ENCODE measurements at places on chromosomes 6 and 20.

GRCh38 chr20:44003609-44004008 is 89.0 kb downstream of the TOX2 start:
- DNase-seq = no peak

DNA sequence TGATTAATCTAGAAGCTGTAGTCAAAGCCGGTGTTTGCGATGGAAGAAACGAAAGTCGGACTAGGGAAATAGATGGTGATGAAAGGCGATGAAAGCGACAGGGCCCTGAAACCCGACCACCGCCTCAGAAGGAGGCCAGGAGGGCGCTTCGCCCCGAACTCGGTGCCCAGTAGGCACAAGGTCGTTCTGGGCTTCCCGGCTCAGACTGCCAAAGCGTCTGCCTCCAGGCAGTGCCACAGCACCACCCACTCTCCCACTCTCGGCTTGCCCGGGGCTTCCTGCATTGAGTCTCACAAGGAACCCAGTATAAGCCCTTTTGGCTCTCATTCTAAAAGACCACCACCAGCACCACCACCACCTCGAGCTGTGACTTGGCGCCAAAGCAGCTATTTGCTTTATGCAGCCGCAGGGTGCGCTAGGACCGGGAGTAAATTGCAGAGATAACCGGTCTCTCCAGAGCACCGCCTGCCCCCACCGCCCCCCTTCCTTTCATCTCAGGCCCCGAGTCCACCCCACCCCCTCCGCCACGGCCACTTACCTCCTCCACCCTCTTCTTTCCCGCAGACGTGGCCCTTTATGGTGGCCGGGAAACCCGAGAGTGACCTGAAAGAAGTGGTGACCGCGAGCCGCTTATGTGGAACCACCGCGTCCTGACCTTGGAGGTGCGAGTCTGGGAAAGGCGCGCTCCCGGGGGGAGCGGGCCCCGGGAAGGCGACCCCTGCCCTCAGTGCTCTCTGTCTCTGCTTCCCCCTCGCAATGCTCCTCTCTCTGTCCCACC is 2.4 kb downstream of the TCF21 start:
- DNase-seq = no peak

DNA sequence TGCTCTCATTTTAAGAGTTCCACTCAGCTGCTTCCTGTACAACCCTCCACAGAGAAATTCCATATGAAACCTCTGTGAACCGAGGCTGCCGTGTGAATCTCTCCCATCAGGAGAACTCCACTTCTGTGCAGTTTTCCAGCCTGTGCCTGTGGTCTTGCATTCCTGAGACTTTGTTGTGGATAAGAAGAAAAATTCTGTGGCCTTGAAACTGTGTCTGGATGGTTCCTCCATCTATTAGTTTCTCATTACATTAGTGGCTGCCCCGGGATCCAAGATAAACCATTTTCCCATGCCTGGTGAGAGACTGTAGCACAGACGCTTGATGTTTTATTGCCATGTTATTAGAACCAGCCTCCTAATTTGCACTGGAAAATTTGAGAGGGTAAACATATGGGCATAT is 40.8 kb upstream of the TIAM2 start:
- no peak for DNase-seq

GRCh38 chr20:58065508-58066361 is 162.7 kb downstream of the ANKRD60 start:
- no peak for DNase-seq

- DNase-seq = no peak
Observed at GRCh38 chr6:109503327-109504224, 20.6 kb upstream of the ZBTB24 start.

DNA sequence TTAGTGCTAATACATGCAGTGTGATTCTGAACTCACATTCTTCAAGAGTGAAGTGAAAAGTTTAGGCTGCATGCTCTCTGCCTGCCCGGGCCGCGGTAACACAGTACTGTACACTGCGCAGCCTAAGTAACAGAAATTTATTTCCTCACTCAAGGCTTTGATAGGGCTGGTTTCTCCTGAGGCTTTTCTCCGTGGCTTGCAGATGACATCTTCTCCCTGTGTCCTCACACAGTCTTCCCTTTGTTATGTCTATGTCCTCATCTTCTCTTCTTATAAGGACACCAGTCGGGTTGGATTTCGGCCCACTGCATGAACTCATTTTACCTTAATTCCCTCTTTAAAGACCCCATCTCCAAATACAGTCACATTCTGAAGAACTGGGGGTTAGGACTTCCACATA is 51.1 kb upstream of the TMEM170B start:
- DNase-seq = no peak

GRCh38 chr20:33415948-33416347 is 14.6 kb upstream of the CDK5RAP1 start:
- no peak for DNase-seq

DNA sequence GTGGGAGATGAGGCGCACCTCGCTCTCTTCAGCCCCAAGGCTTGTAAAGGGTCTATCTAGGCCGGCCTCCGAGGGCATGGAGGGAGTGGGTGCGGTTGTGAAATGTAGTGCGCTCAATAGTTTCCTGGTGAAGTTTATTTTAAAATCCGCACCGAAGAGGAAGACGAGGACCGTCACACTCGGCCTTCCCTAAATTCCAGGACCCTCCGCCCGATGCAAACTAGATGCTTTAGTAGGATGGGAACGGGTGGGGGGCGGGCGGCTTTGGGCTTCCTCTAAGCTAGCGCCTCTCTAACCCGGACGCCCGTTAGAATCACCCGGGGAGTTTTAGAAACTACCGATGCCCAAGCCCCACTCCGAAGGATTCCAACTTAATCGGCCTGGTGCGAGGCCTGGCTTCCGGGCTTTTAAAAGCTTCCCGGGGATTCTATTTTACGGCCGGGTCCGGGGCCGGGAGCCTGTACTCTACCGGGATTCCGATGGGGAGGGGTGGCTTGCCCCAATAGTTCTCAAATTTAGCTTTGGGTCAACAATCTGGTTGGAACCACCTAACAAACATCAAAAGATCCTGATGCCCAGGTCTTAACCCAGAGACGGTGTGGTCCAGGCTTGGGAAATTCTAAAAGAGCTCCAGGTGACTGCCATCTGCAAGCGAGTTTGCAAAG is 548 bp upstream of the BCAS4 start:
- no peak for DNase-seq

- DNase-seq = no peak
Observed at GRCh38 chr20:53842301-53843099, 227.9 kb downstream of the BCAS1 start.

DNA sequence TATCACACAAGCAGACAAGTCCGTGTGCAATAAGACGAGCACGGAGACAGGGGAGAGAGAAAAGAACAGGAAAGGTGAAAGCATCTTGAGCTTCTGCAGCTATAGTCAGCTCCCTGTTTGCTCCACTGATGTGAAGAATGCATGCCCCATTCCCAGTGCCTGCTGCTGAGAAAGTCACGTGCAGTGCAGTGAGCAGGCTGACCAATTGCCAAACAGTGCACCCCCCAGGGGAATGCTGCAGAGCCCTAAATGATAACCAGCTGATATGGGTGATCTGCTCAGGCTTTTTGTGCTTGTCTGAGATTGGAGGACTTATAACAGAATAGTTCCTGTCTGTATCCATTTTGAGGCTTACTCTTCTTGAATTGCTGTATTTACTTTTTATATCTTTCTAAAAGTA is 121.5 kb downstream of the PACRG start:
- no peak for DNase-seq

DNA sequence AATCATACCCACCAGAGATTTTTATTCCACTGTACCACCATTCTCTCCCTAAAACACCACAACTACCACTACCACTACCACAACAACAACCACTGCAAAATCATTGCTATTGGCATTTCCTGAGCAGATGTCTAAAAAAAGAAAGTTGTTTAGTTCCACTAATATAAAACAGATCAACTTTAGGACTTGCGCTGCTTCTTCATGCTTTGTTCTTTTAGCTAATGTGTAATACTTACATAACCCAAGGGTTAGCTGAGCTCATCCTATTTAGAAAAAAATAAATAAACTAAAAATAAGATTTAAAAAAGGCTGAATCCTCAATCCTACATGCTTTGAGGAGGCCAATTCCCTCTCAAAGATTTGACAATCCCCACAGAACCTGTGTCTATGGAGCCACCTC is 11.4 kb downstream of the IYD start:
- no peak for DNase-seq

DNA sequence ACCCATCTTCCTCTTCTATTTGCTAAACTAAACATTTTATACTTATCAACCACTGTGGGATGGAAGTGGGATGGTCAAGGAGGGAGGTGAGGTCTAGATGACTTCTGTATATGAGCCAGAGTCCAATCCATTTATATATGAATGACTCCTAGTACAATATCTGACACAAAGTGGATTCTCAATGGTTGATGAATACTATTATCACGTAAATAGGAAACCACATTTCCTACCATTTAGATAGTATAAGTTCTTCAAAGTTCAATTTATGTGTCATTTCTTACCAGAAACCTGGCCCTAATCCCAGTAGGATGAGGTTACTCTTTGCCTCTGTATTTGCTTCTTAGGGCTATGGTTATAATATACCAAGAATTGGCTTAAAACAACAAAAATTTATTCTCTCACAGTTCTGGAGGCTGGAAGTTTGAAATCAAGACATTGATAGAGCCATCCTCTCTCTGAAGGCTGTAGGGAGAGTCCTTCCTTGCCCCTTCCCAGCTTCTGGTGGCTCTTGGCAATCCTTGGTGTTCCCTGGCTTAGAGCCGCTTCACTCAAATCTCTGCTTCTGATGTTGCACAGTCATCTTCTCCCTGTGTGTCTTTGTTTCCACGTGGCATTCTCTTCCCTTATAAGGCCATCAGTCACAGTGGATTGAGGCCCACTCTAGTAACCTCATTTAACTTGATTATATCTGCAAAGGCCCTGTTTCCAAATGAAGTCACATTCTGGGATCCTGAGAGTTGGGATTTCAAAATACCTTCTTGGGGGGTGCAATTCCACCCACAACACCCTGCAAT is 41.0 kb upstream of the RAB23 start:
- DNase-seq = no peak

GRCh38 chr6:20540683-20541082 is 6.4 kb downstream of the CDKAL1 start:
- DNase-seq = no peak

DNA sequence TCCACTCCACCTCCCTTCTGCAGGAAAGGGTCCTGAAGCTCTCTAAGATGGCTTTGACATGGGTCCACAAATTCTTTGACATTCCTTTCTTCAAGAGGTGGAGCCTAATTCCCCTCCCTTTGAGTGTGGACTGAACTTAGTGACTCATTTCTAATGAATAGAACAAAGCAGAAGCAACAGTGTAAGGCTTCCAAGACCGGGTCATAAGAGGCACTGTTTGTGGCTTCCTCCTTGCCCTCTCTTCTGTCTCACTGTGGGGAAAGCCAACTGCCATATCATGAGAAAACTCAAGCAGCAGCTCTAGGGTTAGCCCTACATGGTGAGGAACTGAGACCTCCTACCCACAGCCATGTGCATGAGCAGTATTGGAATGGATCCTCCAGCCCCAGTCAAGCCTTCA is 5.9 kb upstream of the CDK5RAP1 start:
- DNase-seq = no peak

- DNase-seq = no peak
Observed at GRCh38 chr6:34227761-34228421, 8.8 kb upstream of the HMGA1 start.

- DNase-seq = no peak
Observed at GRCh38 chr6:130896249-130896648, 69.0 kb downstream of the SMLR1 start.

- no peak for DNase-seq
Observed at GRCh38 chr6:28401172-28401571, 1.6 kb upstream of the ZSCAN12 start.

DNA sequence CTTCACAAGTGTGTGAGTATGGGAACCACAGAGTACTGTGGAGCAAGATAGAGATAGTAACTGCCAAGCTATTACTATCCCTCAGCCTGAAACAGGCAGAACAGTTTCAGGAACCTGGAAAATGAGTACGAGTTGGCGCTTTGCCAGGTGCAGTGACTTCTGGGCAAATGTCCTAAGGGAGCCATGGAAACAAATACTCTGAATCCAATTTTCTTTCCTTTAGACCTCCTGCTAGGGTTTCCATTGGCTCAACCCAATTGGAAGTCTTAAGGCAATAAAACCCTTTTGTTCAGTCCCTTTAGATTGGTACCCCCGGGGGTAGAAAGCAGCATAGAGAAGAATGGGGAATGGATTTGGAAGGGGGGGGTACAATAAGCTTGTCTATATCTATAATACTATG is 205.0 kb upstream of the EPHA7 start:
- DNase-seq = no peak

DNA sequence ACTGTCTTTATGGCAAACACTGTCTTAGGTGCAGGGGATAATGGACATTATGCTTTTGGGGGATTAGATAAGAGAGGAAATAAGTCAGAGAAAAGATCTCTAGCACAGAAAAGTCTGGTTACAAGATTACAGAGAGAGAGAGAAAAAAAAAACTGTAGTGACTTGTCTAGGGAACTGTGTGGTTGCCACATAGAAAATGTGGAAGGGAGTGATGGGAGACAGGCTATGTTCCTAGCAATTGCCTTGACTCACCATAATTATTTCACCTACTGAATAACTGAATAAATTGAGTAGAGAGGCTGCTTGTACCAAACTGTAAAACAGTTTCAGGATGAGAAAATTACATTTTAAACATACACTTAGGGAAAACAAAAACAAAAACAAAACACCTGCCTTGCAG is 229.7 kb downstream of the LAMA2 start:
- no peak for DNase-seq

- no peak for DNase-seq
Observed at GRCh38 chr6:81683912-81684311, 68.6 kb downstream of the TENT5A start.

GRCh38 chr20:59729506-59729905 is 125.2 kb downstream of the PHACTR3 start:
- no peak for DNase-seq

- DNase-seq = no peak
Observed at GRCh38 chr6:6725468-6726209, 137.1 kb downstream of the LY86 start.

DNA sequence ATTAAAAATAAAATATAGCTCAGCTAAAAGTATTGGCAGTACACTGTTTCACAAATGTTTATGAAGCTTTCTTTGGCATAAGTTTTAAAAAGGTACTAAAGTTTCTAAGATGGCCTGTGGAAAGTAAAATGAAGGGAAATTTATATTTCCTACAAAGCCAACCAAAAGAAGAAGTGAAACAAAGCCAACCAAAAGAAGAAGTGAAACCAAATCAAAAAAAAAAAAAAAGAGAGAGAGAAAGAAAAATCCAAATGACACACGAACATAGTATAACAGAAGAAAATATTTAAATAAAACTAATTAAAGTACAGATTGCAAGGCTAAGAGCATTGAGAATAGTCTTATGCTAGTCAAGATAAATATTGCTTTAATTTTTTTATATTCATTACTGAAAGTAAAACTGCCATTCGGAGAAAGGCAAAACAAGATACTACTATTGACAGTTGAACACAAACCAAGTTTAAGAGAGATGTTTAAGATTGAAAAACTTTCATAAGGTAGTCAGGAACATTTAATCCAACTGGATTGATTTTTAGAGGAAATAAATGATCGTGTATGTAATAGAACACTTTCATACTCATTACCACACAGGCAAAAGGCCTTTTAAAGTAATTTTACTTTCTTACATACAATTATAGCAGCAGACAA is 12.8 kb upstream of the KHDRBS2 start:
- no peak for DNase-seq
